Sciatic nerve (tissue), 2 donors: ENCODE measurements at places on chromosomes 3 and 15. TPM values are rescaled to one million over a fixed set of nuclear protein-coding genes. Genes with fewer than 3 reads are reported as not detected.

PLOD2 gene
- total RNA-seq, result 37.2 TPM

FAM227B gene
- total RNA-seq, result 13.4 TPM

DNA sequence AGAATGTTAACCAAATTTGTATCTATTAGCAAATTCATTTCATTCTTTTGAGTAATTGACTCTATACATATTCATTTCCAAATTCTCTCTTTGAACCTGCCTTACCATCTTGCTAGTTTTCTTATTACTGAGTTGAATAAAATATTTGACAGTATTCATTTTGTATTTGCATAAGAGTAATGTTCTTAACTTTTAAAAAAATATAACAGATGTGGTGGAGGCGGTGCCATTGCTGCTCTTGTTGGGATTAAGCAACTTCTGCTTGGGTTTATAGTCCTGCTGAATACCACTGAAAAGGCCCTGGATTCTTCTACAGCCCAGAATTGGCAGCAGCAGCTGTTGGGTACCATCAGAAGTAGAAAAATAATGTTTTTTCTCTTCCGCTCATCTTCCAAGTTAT is 148.9 kb upstream of the PEX5L start:
- no peak for DNase-seq

GRCh38 chr15:36967929-36968328 is 132.4 kb downstream of the MEIS2 start:
- no peak for DNase-seq

DNA sequence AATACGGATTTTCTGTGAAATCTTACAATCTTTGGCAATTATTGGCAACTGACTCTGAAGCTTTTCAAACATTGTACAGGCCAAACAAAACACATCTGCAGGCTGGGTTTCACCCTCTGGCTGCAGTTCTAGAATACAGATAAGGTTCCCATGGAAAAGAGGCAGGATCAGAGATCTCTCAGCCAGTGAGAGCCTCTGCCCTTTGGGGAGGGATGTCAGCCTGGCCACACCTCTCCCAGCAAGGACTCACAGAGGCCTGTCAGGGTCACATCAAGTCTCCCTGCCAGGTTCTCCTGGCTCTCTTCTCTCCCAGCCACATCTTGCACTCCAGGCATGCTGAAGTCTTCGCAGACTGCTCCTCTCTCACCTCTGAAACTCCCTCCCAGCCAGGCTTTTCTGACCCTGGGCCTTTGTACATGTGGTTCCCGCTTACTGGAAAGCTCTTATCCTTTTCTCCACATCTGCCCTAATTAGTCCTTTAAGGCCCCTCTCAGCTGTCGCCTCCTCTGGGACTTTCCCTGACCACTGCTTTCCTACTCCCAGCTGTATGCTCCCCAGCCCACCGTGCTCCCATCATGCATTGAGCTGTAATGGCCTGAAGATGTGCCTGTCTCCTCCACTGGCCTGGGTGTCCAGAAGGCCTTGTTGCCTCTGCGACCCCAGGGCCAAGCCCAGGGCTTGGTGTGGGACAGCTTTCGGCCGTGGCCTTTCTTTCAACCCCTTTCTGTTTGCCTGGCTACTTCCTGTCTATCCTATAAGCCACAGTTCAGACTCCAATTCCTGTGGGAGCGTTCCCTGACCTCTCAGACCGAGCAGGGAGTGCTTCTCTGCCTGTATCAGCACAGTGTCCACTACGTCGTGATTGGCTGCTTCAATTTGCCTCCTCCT is 4.3 kb downstream of the RBP1 start:
- peak; percentile 64 for DNase-seq

DNA sequence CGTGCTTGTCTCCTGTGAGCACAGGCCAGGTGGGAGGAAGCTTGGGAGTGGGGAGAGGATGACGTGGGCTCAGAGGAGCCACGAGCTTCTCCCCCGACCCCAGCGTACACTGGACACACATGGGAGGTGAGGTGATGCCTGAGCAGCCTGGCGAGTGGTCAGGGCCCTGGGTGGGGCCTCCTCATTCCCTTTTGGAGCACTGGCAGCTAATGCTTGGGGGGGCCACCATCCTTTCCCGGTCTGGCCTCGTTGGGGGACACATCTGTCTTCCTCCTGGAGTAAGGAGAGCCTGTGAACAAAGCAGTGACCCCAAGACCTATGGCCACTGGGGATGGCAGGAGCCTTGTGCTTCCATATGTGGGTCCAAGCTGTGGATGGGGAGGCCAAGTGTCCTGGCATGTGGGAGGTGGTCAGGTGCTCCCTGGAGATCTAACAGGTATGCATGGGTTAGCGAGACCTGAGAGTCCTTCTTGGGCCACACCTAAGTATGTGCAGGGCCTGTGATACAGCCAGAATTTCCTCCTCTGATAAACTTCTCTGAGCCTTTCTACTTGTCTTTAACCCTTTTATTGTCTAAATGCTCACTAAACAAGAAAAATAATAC is 9.5 kb downstream of the KLF13 start:
- no peak for DNase-seq
